ENCODE measurements at places on chromosomes 7 and 10.

DNA sequence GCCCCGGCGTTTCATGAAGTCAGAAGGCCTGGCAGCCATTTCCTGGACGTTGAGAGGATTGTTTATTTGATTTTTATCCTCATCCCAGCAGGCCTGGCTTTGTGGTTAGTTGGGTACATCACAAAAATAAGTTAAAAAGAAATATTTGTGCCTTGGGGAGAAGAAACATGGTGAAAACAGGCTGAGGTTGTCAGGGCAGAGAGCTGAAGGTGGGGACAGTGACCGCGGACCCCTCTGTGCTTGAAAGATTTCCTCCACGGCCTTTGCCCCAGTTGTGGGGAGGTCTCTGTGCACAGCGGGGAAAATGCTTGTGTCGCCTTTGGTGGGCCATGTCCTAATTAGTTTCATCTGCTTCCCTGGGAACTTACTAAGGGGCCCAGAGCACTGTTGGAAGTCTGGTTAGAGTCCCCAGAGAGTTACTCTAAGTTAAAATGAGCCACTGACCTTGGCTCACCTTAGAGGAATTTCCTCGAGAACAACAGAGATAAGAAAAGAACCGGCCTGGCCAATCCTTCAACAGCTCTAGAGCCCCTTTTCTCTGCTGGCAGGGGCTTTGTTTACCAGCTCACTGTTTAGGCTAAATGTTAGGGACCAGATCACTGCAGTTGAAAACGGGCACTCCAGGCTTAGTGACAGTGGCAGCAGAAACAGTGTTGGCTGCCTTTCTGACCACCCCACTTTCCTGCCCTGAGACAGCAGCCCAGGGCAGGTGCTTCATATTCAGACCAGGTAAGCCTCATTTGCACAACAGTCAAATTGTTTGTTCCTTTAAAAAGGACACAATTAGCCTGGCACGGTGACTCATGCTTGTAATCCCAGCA lies 37.9 kb downstream of the CRCP start:
- DNase-seq, result no peak

- peak; percentile 5 for DNase-seq
Observed at GRCh38 chr7:138125119-138125518, 48.9 kb downstream of the AKR1D1 start.

DNA sequence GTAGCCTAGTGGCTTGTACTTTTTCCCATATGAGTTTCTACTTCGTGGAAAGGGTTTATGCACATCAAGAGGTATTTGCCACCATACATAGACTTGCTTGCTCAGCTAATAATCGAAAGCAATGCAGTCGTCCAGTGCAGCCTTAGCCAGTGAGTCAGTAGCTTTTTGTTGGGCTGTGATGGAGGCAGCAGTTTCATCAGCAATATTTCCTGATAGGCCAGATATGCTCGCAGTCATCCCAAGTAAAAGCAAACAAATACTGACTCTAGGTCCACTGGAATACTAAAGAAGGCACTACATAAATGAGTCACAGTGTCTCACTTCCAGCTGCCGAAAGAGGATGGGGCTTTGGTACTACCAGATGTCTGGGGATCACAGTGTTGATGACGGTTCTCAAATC lies 2.1 kb upstream of the BNIP3 start:
- DNase-seq, result no peak

DNA sequence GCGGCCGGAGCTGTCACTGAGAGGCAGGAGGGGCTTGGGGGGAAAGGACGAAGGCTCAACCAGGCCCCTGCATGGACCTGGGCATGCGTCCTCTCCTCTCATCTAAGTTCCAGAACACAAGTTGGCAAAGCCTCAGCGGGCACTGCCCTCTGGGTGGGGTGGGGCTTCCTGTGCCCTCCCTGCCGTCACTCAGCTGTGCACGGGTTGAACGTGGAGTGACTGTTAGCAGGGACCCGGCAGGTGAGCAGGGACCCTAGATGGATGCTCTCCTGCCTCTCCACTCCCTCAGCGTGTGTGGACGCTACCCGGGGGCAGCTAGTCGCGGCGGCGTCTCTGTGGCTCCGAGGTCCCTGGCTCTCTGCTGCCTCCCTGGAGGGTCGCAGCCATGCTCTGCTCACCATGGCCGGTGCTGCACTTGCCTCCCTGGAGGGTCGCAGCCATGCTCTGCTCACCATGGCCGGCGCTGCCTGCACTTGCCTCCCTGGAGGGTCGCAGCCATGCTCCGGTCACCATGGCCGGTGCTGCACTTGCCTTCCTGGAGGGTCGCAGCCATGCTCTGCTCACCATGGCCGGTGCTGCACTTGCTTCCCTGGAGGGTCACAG lies 36.4 kb upstream of the TTYH3 start:
- DNase-seq, result no peak

DNA sequence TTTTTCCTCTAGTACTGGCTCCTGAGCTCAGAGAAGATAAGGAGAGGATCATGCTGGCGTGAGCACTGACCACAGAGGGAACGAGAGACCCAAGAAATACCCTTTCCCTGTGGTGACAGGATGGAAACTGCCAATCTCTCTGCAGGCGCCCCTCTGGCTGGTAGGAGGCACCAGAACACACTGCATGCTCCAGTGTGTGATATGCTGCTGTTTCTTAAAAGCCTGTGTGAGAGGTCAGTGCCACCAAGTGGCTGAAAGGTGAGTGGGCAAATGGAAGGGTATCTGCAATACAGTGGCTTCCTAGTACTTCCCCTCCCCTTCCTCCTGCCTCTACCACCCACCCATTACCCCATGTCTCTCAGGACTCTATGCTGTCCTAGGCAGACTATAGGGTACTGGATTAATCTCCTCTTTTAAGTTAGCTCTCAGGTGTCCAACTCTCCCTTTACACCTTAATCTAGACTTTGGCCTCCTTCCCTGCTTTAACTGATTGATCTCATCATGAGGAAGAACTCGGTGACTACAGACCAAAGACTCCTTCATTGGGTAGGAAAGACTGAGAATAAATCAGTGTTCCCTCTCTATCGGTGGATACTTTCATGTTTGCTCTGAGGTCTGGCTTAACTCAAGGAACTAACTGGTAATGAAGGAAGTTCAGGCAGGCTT lies 283.6 kb downstream of the ADRA2A start:
- DNase-seq, result peak; percentile 73

Measured in hematopoietic multipotent progenitor cell treated with erythropoietin and hydrocortisone succinate and interleukin-3 and kit ligand, for 4 days (in vitro differentiated cells).